CD4-positive, alpha-beta T cell treated with Interferon gamma for 1 hour (primary cell): ENCODE measurements at places on chromosomes 12 and 14.

DNA sequence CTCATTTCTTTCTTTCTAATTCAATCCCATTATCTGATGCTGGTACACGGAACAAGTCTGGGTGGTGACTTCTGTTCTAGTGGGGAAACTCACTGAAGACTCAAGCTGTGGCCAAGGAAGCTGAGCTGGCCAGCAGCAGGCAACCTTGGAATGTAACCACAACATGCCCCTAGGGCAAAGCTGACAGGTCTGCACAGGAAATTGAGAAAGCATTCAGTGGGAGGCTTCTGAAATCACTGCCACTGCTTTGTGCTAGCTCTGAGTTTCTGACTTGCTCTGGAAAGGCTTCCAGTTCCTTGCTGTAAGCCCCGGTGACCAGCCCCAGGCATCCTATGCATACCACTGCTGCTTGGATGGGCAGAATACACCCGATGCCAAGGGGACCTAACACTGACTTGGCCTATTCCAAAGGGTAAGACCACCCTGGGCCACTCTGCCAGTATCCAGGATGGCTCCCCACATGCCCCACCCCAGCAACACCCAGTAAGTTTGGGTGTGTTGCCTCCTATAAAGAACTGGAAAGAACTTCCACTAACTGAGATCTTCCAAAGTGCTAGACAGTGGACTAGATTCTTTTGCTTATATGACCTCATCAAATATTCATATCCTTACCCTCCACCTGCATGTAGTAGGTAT is 84.5 kb upstream of the CDKN3 start:
- no peak for DNase-seq

DNA sequence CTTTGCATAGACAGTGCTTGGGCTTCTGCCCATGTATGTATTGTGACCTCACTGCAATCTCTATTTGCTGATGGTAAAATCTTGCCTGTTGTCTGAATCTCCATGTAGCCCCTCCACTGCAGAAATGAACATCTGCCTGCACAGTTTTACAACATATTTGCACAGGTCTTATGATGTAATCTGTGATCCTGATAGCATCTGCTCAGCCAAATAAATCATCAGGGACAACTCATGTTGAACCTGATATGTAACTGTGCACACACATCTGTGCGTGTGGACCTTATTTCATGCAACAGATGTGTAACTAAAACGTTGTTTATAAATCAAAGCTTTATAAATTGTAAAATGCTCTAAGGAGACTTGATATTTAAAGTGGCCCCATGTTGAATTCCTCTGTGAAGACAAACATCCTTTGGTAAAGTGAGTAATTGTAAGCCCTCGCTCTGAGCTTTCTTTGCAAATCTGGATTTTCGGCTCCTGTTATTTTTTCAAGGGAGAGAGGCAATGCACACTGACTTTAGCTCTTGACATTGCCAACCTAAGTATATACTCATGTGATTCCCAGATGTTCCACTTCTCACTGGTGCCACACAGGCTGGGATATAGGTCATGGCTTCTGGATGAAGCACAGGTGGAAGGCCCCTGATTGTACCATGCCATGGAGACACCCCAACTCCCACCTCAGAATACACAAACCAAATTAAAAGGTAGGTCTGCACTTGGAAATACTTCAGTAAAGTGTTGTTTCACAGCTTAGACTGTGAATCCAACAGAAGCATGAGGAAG is 371.3 kb downstream of the GRIN2B start:
- no peak for DNase-seq

- no peak for DNase-seq
Observed at GRCh38 chr12:17286874-17287273, 680.9 kb upstream of the LMO3 start.

- DNase-seq = no peak
Observed at GRCh38 chr14:103132381-103133209, 9.3 kb downstream of the TNFAIP2 start.

DNA sequence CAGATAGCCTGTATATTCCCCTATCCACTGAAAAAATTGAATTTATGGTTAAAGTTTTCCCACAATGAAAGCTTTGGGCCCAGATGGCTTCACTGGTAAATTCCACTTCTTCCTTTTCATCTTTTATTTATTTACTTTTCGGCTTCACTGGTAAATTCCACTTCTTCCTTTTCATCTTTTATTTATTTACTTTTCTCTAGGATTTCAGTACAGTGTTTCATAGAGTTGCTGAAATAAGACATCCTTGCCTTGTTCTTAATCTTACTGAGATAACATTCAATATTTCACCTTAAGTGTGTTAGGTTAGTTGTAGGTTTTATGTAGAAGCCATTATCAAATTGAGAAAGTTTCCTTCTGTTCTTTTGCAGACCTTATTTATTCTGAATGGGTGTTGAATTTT is 18.9 kb upstream of the KLRG1 start:
- no peak for DNase-seq

GRCh38 chr14:69553252-69553651 is 21.4 kb downstream of the CCDC177 start:
- DNase-seq = no peak

DNA sequence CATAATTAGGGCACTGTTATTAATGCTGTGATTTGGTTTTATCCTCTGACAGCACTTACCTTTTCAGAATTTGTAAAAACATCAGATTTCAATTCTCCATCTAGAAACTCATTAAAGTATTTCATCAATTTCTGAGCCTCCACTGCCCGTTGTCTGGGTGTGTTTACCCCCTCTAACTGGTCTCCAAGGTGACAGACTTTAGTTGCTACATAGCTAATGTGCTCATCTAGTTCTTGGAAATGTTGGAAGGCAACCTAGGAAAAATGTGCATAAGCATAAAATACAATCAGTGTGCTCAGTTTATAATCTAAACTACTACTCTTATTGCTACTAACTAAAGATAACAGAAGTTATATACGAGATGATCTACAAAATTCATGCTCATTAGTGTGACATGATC is 24.6 kb downstream of the EXOC5 start:
- no peak for DNase-seq

DNA sequence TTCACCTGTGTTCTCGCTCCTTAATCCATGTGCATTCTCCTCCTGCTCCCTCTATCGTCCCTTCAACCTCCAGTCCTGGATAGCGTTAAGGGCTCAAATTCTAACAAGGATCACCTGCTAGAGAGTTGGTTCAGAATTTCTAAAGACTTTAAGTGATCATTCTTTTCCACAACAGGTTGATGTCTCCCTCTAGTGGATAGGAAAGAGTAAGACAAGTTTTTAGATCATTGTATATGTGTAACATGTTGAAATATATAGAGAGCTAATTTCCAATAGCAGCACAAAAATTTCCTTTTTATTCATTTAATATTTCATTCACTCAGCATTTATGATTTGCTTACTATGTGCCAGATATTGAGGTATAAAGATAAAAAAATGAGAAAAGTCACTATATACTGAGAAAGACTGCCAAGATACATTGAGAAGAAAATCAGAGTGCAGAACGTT is 9.3 kb upstream of the ESR2 start:
- DNase-seq = no peak

DNA sequence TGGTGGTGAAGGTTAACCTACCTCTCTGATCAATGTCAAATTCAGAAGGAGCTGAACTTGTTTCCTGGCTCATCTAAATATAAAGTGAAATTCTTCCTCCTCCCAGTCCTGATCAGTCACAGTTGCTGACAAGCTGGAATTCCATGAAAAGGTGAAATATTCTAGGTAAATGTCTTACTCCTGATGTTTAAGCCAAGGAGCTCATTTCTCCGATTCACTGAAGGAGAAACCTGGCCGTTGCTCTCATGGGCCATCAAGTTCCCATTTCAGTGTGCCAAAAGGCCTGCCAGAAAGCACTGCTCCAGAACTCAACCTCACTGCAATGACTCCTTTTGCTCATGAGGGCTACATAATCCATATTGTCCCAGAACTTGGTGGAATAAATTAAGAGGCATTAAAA is 707.5 kb downstream of the GALC start:
- no peak for DNase-seq

DNA sequence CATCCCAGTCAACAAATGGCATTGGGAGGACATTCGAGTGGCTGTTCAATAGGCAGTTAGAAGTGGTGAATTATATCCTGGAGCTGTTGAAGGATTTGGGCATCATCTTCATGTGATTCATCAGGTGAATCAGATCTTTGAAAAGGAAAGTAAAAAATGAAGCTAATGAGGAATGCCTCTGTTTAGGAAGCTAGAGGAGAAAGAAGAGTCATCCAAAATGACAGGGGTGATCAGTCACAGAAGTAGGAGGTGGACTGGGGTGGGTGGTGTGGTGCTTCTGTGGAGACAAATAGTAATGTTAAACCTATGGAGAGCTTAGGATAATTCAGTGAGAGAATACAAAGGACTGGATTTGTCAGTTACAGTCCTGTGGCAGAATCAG is 32.7 kb downstream of the DIP2B start:
- DNase-seq = no peak

- DNase-seq = no peak
Observed at GRCh38 chr12:6072302-6072752, 52.1 kb downstream of the VWF start.

DNA sequence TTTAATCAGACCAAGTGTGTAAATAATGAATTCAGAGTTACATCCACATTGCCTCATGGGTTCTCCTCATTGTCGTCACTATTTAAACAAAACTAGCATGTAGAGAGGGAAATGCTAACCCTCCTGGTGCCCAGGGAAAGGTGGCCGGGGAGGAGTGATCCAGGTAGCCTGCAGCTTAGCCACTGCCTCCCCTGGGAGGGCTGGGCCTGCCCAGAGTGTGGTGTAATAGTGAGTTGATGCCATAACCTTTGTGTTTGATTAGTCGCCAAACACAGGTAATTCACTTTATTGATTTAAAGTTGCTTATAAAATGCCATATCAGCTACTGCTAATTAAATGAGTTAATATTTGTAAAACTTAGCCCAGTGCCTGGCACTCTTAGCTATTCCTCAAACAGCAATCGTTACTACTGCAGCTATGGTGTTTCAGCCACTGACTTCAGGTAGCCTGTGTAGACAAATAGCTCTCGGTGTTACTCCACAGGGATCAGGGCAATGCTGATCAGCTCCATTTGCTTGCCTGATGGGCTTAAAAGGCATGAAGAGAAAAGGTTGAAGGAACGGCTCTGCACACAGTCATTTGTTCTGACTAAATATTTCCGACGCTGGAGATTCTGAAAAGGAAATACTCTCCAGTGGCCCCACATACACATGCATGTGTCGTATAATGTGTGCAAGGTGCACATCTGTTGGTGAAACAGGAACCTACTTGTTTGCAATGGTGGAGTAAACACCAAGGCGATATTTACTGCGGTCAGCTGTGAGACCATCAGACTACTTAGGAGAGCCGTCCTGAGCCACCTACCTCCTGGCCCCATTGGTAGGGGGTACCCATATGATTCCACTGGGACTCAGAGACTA is 45.7 kb upstream of the PRMT8 start:
- no peak for DNase-seq

- DNase-seq = no peak
Observed at GRCh38 chr12:45034861-45035265, 16.0 kb downstream of the DBX2 start.

DNA sequence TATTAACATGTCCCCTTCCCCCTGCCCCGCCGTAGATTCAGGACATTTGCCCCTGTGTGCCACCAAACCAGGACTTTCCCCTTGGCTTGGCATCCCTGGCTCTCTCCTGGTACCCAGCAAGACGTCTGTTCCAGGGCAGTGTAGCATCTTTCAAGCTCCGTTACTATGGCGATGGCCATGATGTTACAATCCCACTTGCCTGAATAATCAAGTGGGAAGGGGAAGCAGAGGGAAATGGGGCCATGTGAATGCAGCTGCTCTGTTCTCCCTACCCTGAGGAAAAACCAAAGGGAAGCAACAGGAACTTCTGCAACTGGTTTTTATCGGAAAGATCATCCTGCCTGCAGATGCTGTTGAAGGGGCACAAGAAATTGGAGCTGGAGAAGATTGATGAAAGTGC is 28.9 kb downstream of the HRK start:
- DNase-seq = no peak

DNA sequence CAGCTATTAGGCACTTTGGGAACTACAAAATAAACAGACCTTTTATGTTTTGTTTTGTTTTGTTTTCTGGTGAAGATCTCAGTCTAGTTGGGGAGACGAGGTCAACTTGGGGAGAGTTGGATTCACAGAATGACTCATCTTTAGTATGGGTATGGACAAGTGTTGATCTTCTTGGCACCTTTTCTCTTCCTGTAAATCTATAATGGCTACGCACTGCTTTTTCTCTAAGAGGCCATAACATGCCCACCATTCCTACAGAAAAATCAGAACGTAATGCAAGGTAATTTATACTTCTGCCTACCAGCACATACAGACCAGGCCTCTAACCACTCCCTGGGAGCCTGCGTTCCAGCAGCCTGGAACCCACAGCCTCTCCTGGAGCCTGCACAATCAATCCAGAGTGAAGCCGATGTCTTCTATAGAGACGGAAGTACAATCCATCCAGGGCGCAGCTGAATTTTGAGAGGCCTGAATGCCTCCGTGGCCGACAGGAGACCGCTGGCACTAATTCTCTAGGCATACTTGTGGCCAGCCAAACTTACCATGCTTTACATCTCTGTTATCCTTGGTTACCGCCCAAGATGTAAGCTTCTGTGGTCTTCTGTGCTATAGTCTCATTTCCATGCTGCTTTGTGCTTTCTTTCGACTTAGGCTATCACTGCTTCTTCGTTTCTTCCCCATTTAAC is 717 bp downstream of the PPHLN1 start:
- DNase-seq = no peak

- no peak for DNase-seq
Observed at GRCh38 chr12:92574051-92574783, 128.6 kb upstream of the PLEKHG7 start.

GRCh38 chr12:537772-538171 is 78.0 kb downstream of the B4GALNT3 start:
- DNase-seq = no peak

GRCh38 chr14:54549862-54550261 is 17.1 kb upstream of the SAMD4A start:
- no peak for DNase-seq

GRCh38 chr12:63206909-63207308 is 55.9 kb upstream of the AVPR1A start:
- no peak for DNase-seq

- DNase-seq = no peak
Observed at GRCh38 chr12:45601888-45602287, 127.6 kb upstream of the ARID2 start.

GRCh38 chr12:112482733-112483132 is 64.0 kb downstream of the PTPN11 start:
- no peak for DNase-seq

- no peak for DNase-seq
Observed at GRCh38 chr14:75217508-75218206, 41.2 kb upstream of the TMED10 start.

- DNase-seq = no peak
Observed at GRCh38 chr14:92670160-92670559, 78.3 kb downstream of the LGMN start.

DNA sequence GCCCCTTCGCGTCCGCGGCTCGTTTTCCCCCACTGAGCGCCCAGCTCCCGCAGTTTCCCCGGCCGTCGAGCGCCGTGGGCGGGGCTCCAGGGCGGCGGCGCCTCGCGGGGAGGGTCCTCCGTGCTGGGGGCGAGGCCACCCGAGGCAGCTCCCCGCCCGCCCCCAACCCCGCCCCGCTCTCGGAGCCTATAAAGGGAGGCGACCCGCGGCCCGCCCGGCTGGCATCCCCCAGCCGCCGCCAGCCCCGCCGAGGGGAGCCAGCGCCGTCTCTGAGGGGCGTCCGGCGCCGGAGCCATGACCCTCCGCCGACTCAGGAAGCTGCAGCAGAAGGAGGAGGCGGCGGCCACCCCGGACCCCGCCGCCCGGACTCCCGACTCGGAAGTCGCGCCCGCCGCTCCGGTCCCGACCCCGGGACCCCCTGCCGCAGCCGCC is at the start of gene TAMALIN:
Gene TAMALIN (plus strand): TSS at position 221 of the 432 bp plus-strand sequence. CDS start 74 bp downstream, at position 295.
- DNase-seq = peak; percentile 87
